Spleen (tissue), 13 donors: ENCODE measurements at places on chromosomes 3 and 15. TPM values are rescaled to one million over a fixed set of nuclear protein-coding genes. Genes with fewer than 3 reads are reported as not detected.

Gene PLIN1
- polyA plus RNA-seq: 1.0 TPM

Gene TCAIM
- polyA plus RNA-seq: 11.4 TPM

Gene MOBP
- polyA plus RNA-seq: not detected

Gene MYL3
- 5.3 TPM for polyA plus RNA-seq

Gene TMC3
- polyA plus RNA-seq: not detected

Gene SPESP1
- polyA plus RNA-seq: 1.5 TPM

Gene SLCO3A1
- 11.1 TPM for polyA plus RNA-seq

Gene PLSCR2
- not detected for polyA plus RNA-seq

Gene MUC20
- polyA plus RNA-seq: 5.4 TPM

Gene LYSMD4
- polyA plus RNA-seq: 5.7 TPM

Gene TTLL3
- polyA plus RNA-seq: 47.3 TPM

Gene KNG1
- not detected for polyA plus RNA-seq

Gene SPPL2A
- 25.3 TPM for polyA plus RNA-seq

Gene FBN1
- polyA plus RNA-seq: 5.0 TPM

Gene CPNE4
- 0.78 TPM for polyA plus RNA-seq

Gene TRH
- polyA plus RNA-seq: not detected

Gene FAM43A
- 62.8 TPM for polyA plus RNA-seq

Gene WWTR1
- 8.4 TPM for polyA plus RNA-seq

Gene FBXW12
- not detected for polyA plus RNA-seq

Gene CPEB1
- polyA plus RNA-seq: 0.47 TPM

Gene DUOXA2
- polyA plus RNA-seq: 0.06 TPM

Gene ASB14
- 0.07 TPM for polyA plus RNA-seq

Gene PLA1A
- 0.61 TPM for polyA plus RNA-seq

Gene MBNL1
- polyA plus RNA-seq: 64.7 TPM

Gene KLHL40
- not detected for polyA plus RNA-seq

Gene ZBED2
- 0.29 TPM for polyA plus RNA-seq

Gene FAM107A
- 17.2 TPM for polyA plus RNA-seq

Gene PAK6
- polyA plus RNA-seq: 0.24 TPM

Gene LDHAL6B
- not detected for polyA plus RNA-seq
